ENCODE measurements at places on chromosomes 7 and 10. TPM values are rescaled to one million over a fixed set of nuclear protein-coding genes. Genes with fewer than 3 reads are reported as not detected.

Gene GHRHR
- not detected for total RNA-seq

Gene CC2D2B
- total RNA-seq, result not detected

Gene PTPRZ1
- total RNA-seq, result not detected

Gene LRRD1
- total RNA-seq, result not detected

Gene TDRD1
- total RNA-seq, result not detected

Gene ENTPD1
- total RNA-seq, result 0.17 TPM

Gene NXPH1
- total RNA-seq, result not detected

Gene TBX20
- total RNA-seq, result 2.9 TPM

Gene SMURF1
- 23.3 TPM for total RNA-seq

Gene AGR2
- total RNA-seq, result 104 TPM

Gene TRDMT1
- 4.2 TPM for total RNA-seq

Gene ZNF467
- total RNA-seq, result 1.4 TPM

Gene HSPA12A
- total RNA-seq, result 11.5 TPM

Gene FAM25C
- total RNA-seq, result 2.4 TPM

Gene ANLN
- total RNA-seq, result 49.7 TPM

Gene GDF2
- not detected for total RNA-seq

Gene HOXA5
- 3.2 TPM for total RNA-seq

Gene NIPSNAP2
- total RNA-seq, result 45.7 TPM

Gene SUGCT
- 1.0 TPM for total RNA-seq

Gene IFIT2
- 2.8 TPM for total RNA-seq

Gene SMKR1
- 10.0 TPM for total RNA-seq

Gene RAMP3
- not detected for total RNA-seq

Gene CALHM3
- 0.31 TPM for total RNA-seq

Gene NEURL1
- total RNA-seq, result 0.50 TPM

Gene AGBL3
- 1.2 TPM for total RNA-seq

Gene UFSP1
- 3.1 TPM for total RNA-seq

Gene EIF5AL1
- 1.9 TPM for total RNA-seq

Gene CUZD1
- 1.5 TPM for total RNA-seq

Gene FOXI2
- total RNA-seq, result not detected

Gene GJD4
- not detected for total RNA-seq

Gene CYP2C18
- total RNA-seq, result 0.11 TPM

Gene SH2D4B
- not detected for total RNA-seq

Gene MALRD1
- not detected for total RNA-seq

Gene MMP21
- total RNA-seq, result not detected

Gene CYP3A4
- total RNA-seq, result not detected

Gene SCD
- 191 TPM for total RNA-seq

Gene SPDYE2
- not detected for total RNA-seq

Gene LRRC18
- total RNA-seq, result not detected

Gene BMS1
- total RNA-seq, result 23.8 TPM

Gene VTI1A
- 14.0 TPM for total RNA-seq
